Activated T-helper 2 cell treated with anti-CD3 and anti-CD28 coated beads, Interferon-gamma antibody, Interleukin-2, Interleukin-4, amounts not matched to agents 10 μg/mL and 5 μg/mL and 100 μg/mL, durations not matched to agents 14 hours and 24 hours and 36 hours (primary cell): ENCODE measurements at places on chromosomes 2 and 18. TPM values are rescaled to one million over a fixed set of nuclear protein-coding genes. Genes with fewer than 3 reads are reported as not detected.

DNA sequence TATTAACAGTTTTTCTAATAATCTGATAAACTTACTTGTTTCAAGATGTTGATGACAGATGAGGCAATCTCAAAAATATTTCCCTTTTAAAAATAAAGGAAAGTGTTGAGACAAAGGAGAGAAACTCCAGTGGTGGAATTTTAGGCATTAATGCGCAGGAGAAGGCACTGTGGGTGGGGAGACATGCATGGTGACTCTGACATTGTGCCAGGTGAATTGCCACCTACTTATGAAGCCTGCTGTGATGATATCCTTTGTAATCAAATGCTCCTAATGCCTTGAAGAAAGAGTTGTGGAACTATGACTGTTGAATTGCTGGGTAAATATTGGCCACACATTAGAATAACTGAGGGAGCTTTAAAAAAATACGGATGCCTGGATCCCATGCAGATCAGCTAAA lies 101.4 kb downstream of the PLA2R1 start:
- H3K27ac ChIP-seq, result no peak overlapping the region
- DNase-seq, result no peak
- no peaks in the 10 kb centered on the region for H3K36me3 ChIP-seq
- H3K4me3 ChIP-seq, result no peak overlapping the region

POMC gene
- 5.8 and 6.7 TPM in 2 replicates for total RNA-seq

GRCh38 chr2:10954856-10955818 lies 43.4 kb downstream of the KCNF1 start:
- peak overlapping the region; percentile 55 for H3K27ac ChIP-seq
- no peaks in the 10 kb centered on the region for H3K4me1 ChIP-seq
- H3K27me3 ChIP-seq, result peaks cover 4% of the 10 kb centered on the region
- DNase-seq, result no peak
- H3K4me3 ChIP-seq, result no peak overlapping the region
- peaks cover 7% of the 10 kb centered on the region for H3K36me3 ChIP-seq

DNA sequence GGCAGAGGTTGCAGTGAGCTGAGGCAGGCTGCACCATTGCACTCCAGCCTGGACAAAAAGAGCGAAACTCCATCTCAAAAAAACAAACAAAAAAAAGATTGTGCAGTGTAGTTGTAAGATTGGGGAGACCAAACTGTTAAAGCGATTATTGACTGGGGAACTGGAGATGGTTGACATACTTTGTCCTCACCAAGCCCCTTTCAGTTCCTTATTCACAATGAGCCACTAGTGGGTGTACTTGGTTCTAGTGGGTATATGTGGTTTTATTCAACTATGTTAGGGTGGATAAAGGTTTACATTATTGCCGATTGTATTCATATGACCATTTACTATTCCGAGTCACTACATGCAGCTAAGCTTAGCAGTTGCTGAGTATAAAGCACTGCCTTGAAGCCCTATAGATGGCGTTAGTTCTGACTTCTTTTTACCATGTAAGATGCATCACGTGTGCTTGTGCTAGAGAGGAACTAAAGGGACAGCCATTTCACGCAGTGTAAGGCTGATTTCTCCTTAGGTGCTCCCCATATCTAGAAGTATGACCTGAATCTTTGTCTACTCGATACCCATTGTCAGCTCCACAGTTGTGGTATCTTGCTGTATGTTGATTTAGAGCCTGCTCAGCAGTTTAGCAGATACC lies 12.1 kb downstream of the EIF4E2 start:
- peaks cover 88% of the 10 kb centered on the region for H3K36me3 ChIP-seq
- no peak overlapping the region for H3K4me3 ChIP-seq
- DNase-seq, result no peak
- H3K27me3 ChIP-seq, result no peaks in the 10 kb centered on the region

DNA sequence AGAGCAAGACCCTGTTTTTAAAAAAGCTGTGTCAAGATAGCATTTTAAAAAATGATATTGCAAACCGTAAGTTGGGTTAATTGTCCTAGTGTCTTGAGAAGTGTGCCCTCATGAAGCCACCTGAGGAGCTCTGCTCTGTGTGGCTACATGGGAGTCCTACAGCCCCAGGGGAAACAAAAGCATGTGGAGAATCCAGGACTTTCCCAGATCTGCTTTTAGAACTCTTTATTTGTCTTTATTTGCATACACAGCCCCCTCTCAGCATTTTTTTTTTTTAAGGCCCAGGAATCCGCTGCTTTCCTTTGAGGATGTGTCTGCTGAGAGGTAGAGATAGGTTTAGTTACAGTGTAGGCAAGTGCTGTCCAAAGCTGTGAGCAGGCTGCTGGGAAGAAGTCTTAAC lies 219.2 kb downstream of the FHOD3 start:
- H3K27ac ChIP-seq, result no peak overlapping the region
- no peak overlapping the region for H3K4me3 ChIP-seq
- no peaks in the 10 kb centered on the region for H3K4me1 ChIP-seq

DNA sequence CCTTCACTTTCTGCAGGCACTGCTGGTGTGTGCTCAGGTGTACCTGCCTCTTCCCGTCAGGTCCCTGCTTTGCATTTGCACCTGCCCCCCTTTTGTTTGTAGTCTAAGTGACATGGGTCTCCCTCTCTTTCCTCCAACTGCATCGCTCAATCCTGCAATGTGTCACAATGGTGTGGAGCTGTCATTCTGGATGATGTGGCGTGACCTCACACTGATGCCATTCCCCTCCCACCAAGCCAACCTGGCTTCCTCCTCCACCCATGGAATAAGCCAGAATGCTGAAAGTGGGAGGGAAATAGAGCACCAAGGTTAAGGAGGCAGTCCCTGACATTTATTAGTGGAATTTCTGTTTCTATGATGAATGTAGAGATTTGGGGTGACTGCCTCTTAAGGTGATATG lies 156.7 kb downstream of the ZBTB7C start:
- H3K36me3 ChIP-seq, result no peaks in the 10 kb centered on the region
- DNase-seq, result no peak
- no peak overlapping the region for H3K27ac ChIP-seq
- H3K27me3 ChIP-seq, result peaks cover 31% of the 10 kb centered on the region
- H3K4me3 ChIP-seq, result no peak overlapping the region

DNA sequence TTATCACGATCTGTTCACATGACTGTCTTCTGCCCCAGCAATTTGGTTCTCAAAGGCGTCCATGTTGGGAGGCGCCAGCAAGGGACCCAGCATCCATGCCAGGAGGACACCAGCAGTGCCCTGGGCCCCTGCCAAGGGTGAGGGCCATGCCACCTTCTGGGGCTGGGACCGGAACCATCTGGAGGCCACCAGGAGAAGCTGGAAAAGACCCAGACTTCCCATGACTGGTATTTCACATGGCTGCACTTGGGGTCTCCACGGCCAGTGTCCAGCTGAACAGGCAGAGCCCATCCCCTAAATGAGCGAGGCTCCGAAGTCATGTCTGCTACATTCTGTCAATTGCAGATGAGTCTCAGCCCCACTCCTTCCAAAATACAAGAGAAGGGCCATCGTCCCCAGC lies 306.8 kb upstream of the HS6ST1 start:
- no peaks in the 10 kb centered on the region for H3K36me3 ChIP-seq
- peaks cover 62% of the 10 kb centered on the region for H3K27me3 ChIP-seq
- peaks cover 21% of the 10 kb centered on the region for H3K4me1 ChIP-seq
- H3K4me3 ChIP-seq, result no peak overlapping the region
- no peak for DNase-seq
- no peak overlapping the region for H3K27ac ChIP-seq

DNA sequence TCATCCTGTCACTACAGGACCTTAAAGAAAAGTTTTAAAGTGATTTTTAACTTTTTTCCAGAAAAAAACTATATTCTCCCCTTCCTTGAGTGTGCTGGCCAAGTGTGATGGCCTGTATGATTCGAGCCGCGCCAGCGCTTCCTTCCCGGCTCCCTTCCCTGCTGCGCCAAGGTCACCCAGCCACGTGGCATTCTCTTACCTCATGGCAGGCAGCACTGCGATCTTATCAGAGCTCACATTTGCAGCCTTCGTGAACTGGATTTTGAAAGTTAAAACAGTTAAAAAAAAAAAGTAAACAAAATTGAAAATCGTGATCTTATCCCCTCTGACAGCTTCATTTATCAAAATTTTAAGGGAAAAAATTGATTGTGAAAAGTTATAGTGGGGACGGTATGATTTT lies 279.8 kb downstream of the PTGR3 start:
- no peak for DNase-seq
- H3K4me1 ChIP-seq, result no peaks in the 10 kb centered on the region
- no peak overlapping the region for H3K4me3 ChIP-seq
- H3K27me3 ChIP-seq, result no peaks in the 10 kb centered on the region

YPEL5 gene
- total RNA-seq, result 24.1 and 27.8 TPM in 2 replicates

- DNase-seq, result no peak
- H3K4me3 ChIP-seq, result no peak overlapping the region
- H3K27ac ChIP-seq, result no peak overlapping the region
- H3K4me1 ChIP-seq, result peaks cover 1% of the 10 kb centered on the region
Observed at GRCh38 chr2:85766229-85766628, 12.4 kb downstream of the ATOH8 start.

DNA sequence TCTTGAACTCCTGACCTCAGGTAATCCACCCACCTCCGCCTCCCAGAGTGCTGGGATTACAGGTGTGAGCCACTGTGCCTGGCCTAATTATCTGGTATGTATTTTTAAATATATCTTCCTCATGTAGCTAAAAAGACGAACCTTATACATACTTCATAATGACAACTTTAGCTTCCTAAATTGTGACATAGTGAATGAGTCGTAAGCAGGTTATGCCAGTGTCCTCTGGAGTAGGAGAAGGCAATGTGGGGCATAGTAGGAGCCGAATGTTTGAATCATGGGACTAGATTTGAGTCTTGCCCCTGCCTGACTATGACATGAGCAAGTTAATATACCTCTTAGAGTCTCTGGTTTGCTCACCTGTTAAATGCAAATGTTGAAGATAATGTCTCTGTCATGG lies 95.8 kb upstream of the FOSL2 start:
- peaks cover 21% of the 10 kb centered on the region for H3K4me1 ChIP-seq
- DNase-seq, result no peak
- no peak overlapping the region for H3K27ac ChIP-seq
- no peaks in the 10 kb centered on the region for H3K27me3 ChIP-seq
- peaks cover 18% of the 10 kb centered on the region for H3K36me3 ChIP-seq
